ENCODE measurements at places on chromosomes 12 and 14.

GRCh38 chr14:91883753-91884152 lies 16.4 kb upstream of the TC2N start:
- no peak for DNase-seq

DNA sequence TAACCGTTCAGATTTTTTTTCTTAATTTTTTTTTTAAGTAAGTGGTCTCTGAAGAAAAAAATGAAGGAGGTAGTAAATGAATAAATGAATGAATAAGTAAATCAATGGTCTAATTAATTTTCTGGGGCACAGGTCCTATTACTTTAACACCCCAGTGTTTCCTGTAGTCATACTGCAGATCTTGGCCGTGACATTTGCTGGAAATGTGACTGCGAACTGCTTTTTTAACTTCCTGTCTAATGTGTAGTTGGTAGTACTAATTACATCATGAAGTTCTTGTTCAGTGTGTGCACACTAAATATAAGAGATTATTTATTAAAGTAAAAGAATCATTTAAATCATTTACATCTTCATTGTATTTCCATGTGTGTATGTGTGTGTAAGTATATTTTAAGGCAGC lies 45.4 kb downstream of the AEBP2 start:
- DNase-seq: no peak

DNA sequence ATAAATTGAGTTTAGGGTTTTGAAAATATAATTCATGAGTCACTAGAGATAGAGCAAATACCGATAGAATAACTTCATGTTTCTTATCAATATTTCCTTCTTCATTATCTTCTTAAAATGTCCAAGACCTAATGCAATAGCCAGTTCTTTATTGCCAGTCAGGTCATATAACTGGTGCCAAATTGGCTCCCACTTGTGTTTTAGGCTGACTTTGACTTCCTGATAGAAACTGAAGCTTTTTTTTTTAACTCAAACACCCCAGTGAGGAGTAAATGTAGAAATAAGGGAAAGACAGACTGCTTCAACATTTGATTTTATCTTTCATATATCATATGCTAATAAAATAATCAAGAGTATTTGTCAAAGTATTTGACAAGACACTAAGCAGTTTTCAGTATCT lies 80.7 kb downstream of the ARMH4 start:
- no peak for DNase-seq

GRCh38 chr12:16492240-16492639 lies 113.7 kb downstream of the LMO3 start:
- DNase-seq: no peak

DNA sequence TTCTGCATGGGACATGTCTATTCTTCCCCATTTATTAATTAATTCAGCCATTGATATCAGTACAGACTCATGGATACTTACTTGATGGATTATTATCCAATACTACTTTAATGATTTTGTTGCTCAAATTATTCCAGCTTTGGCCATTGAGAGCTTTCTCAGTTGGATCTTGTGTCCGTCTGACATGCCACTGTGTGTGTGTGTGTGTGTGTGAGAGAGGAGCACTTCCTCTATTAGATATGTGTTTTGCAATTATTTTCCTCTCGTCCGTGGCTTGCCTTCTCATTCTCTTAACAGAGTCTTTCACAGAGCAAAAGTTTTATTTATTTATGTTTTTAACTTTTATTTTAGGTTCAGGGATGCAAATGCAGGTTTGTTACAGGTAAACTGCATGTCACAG lies 194.2 kb downstream of the ADGRD1 start:
- DNase-seq: no peak

Measured in hippocampal formation (tissue), 2 donors.